ENCODE measurements at places on chromosomes 2 and 18.

DNA sequence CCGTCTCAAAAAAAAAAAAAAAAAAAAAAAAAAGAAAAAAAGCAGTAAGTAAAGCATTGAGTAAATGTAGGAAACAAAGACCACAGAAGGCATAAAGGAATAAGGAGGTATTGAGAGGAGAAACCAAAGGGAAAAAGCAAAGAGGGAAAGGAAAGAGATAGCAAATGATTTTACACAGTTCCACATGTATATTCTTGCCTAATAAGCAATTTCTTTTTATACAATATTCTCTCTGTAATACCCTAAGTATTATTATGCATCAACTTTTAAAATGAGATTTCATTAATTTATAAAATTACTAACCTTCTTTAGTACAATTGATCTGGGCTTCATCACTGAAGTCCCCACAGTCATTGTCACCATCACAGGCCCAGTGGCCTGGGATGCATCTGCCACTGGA lies 1180.9 kb downstream of the LRP1B start:
- DNase-seq: no peak

DNA sequence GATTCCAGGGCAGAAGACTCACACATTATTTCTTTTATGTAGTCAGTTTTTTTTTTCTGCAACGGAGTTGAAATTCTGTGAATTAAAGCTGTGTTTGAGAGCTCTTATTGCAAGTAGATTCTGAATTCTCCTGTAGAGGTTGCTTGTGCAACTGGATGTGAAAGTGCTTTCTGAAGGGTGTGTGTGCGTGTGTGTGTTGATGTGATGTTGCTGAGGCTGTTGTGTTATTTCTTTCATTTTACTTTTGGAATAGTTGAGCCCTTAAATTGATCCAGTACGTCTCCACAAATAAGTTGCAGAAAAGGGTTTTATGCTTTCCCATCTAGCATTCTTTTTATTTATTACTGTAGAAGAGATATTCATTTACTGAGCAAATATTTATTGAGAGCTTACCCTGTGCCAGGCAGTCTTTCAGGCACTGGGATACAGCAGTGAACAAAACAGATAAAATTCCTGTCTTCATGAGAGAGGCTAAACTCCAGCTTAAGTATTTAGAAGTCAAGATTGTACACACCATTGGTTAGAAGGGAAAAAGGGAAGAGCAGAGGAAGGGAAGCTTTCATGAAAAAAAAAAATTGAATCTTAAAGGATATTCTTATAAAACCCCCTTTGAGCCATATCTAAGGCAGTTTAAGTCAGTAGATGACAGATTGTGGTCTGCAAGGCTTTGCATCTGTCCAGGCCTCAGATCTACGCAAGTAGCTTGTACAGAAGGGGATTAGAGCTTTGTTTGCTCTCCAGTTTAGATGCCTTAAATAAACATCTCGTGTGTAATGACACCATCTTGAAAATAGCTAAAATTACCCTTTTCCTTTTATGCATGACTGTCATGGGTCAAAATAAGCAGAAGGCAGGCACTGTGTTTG lies 58.2 kb downstream of the MYO1B start:
- no peak for DNase-seq

DNA sequence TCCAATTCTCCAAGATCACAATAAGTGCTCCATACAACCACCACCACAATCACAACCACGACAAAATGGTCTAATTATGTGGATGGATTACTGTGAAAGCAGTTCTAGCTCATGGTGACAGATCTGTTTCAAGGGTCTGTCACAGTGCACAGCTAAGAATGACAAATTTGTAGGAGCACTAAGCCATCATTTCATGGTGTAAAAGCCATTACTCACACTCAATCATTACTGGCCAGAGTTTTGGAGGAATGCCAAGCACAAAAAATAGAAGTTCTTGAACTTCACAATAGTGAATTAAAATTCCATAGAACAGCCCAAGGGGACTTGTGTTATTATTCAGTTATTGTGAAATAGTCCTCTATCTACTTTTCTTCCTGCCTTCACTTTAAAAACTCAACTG lies 2.3 kb downstream of the CPS1 start:
- no peak for DNase-seq

DNA sequence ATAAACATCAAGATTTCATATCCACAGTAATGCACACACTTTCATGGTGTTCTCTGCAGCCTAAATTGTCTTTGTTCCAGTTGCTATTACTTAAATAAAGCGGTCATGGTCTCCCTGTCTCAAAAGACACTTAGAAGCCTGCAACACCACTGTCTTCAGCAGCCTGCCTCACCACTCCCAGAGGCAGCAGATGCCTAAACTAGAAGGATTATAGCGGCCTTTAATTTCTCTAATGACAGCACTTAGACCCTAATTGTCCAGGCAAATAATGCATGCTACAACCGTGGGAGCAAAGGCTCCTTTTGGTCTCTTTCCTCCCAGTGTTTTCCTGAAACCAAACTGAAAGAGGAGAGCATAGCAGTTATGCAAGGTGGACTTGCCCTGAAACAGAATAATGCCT lies 248.8 kb upstream of the SLC39A10 start:
- no peak for DNase-seq

DNA sequence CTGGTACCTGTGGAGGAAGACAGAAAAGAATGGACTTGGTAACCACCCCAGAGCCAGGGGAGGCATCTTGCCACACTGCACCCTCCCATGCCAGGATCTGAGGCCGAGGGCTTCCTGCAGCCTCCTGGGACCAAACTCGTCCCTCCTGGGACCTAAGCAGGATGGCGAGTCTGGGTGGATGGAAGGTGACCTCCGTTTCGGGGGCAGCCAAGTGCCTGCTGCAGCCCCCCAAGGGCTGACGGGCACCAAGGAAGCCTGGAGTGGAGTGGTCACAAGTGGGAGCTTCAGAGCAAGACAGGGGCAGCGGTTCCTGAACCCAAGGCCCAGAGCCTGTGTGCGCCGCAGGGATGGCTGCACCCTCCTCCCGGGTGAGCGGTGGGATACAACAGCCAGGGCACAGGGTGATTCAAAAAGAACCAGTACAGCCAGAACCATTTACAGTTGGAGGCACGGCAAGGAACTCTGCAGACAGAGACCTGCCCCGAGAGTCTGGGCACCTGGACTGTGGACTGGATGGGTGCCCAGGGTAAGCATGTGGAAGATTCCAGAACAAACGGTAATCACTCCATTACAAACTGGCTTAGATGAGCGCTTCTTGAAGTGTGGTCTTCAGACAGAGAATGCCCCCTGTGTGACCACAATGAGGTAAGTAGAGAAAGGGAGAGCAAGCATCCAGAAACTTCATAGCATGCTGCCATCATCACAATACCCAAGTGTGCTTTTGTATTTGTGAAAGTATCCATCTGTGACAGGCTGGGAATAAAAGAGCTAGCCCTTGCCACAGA lies 12.1 kb downstream of the HS1BP3 start:
- DNase-seq: no peak

GRCh38 chr2:209138079-209138478 lies 285.8 kb upstream of the MAP2 start:
- DNase-seq: no peak

- peak; percentile 72 for DNase-seq
Measured at GRCh38 chr2:181985632-181986205, at the start of gene PPP1R1C. Gene PPP1R1C (plus strand): TSS chr2:181985853. CDS start chr2:181986111, 258 bp downstream.

- peak; percentile 51 for DNase-seq
Measured at GRCh38 chr2:127176371-127177311, 43.5 kb downstream of the CYP27C1 start.

- no peak for DNase-seq
Measured at GRCh38 chr2:24313744-24314632, 46.3 kb downstream of the ITSN2 start.

GRCh38 chr18:7165846-7166393 lies 48.3 kb upstream of the LAMA1 start:
- no peak for DNase-seq
